CD8-positive, alpha-beta memory T cell (primary cell): ENCODE measurements at places on chromosomes 1 and 21. TPM values are rescaled to one million over a fixed set of nuclear protein-coding genes. Genes with fewer than 3 reads are reported as not detected.

DNA sequence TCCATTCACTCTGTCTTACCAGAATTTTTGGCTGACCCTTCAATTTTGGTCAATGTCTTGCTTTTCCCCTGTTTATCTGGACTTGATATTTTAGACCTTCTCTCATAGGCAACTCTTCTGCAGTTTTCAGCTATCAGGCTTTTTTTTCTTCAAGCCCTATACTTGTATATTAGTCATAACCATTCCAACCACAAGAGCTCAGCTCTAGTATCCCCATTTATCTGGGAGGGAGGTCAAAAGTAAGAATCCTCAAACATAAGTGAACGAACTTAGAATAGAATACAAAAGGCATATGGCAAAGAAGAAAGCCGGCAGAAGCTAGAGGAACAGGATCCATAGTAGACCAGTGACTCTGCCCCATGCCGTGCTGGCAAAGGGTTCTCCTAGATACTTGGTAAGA lies 45.9 kb upstream of the TNFSF4 start:
- H3K4me3 ChIP-seq, result no peak overlapping the region
- DNase-seq, result no peak
- H3K27me3 ChIP-seq, result no peaks in the 10 kb centered on the region
- no peak overlapping the region for H3K27ac ChIP-seq
- no peaks in the 10 kb centered on the region for H3K36me3 ChIP-seq

DNA sequence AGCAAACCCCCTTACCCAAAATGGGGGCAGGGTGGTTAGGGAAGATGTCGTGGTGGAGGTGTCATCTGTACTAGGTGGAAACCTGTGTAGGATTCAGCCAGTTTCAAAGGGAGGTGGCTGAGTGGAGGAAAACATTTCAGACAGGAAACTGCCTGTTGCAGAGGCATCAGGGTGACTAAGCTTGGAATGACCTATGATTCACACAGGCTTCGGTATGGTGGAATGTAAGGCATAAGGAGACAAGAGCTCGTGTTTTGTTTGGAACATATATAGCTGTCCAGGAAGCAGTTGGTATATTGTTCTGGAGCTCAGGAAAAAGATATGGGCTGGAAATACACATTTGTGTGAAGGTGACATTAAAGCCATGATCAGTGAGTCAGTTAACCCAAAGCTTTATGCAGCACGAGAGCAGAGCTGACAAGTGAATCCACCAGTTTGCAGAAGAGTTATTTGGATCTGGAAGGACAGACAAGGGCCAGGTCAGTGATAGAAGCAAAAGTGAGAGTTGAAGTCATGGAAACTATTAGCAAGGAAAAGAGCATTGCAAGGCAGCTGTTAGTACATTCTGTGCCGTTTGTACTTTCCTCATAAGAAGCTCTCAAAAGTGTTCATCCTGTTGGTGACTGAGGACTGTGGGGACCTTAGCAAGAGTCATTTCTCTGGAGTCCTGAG lies 12.2 kb downstream of the UTP25 start:
- DNase-seq, result no peak
- H3K36me3 ChIP-seq, result peaks cover 88% of the 10 kb centered on the region
- no peaks in the 10 kb centered on the region for H3K27me3 ChIP-seq
- no peak overlapping the region for H3K27ac ChIP-seq
- H3K4me3 ChIP-seq, result no peak overlapping the region

- no peak overlapping the region for H3K4me3 ChIP-seq
- DNase-seq, result no peak
- H3K36me3 ChIP-seq, result no peaks in the 10 kb centered on the region
- H3K4me1 ChIP-seq, result no peaks in the 10 kb centered on the region
- no peak overlapping the region for H3K27ac ChIP-seq
- H3K27me3 ChIP-seq, result no peaks in the 10 kb centered on the region
Measured at GRCh38 chr21:41481191-41481590, 26.8 kb downstream of the TMPRSS2 start.

DNA sequence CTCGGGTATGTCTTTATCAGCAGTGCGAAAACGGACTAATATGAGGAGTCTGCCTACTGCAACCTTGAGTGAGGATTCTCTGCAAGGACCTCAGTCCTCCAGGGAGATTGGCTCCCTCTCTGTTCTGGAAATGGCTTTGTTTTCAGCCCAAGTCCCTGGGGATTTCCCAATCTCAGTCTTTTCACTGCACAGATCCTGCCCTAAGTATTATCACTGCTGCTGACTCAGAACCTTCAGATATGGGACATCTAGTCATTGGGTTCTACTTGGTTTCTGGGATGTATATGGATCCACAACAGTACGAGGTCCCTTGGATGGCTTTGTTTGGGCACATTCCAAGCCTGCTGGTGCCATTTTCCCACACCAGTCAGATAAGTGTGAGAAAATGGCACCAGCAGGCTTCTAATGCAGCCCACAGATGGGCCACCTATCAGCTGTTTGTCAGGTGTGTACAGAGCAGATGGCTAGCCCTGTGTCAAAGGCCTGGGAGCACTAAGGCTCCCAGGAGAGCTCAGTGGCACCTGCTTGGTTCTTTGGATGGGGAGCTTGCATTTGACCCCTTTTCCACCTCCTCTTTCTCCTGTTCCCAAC lies 27.4 kb downstream of the ELF3 start:
- no peak overlapping the region for H3K27ac ChIP-seq
- H3K27me3 ChIP-seq, result no peaks in the 10 kb centered on the region
- H3K4me1 ChIP-seq, result no peaks in the 10 kb centered on the region
- no peak for DNase-seq
- H3K4me3 ChIP-seq, result no peak overlapping the region
- no peaks in the 10 kb centered on the region for H3K36me3 ChIP-seq

DNA sequence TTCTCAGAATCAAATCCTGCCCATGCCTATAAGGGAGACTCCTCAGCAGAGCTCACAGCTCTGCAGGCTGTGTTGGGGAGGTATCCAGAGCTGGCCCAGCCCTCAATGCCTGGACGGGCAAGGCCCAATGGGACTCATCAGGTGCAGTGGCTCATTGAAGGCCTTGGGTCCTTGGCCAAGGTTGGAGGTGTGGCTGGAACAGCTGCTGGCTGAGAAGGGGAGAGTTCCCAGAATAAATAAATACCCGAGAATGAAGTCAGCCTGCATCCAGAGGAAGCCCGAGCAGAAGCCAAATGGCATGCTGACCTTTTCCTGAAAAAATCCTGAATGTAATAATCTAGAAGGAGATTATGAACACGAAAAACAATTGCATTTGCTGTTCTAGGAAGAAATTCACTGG lies 25.2 kb upstream of the IKBKE start:
- H3K4me1 ChIP-seq, result no peaks in the 10 kb centered on the region
- no peak overlapping the region for H3K4me3 ChIP-seq
- H3K27ac ChIP-seq, result no peak overlapping the region
- H3K36me3 ChIP-seq, result no peaks in the 10 kb centered on the region
- DNase-seq, result no peak

- no peak overlapping the region for H3K27ac ChIP-seq
- no peaks in the 10 kb centered on the region for H3K4me1 ChIP-seq
- H3K27me3 ChIP-seq, result no peaks in the 10 kb centered on the region
- DNase-seq, result no peak
Measured at GRCh38 chr1:68183895-68184294, 48.4 kb downstream of the WLS start.

- no peak for DNase-seq
- no peak overlapping the region for H3K27ac ChIP-seq
- no peaks in the 10 kb centered on the region for H3K36me3 ChIP-seq
- H3K4me1 ChIP-seq, result no peaks in the 10 kb centered on the region
Measured at GRCh38 chr1:235511470-235512240, 7.4 kb upstream of the B3GALNT2 start.

DNA sequence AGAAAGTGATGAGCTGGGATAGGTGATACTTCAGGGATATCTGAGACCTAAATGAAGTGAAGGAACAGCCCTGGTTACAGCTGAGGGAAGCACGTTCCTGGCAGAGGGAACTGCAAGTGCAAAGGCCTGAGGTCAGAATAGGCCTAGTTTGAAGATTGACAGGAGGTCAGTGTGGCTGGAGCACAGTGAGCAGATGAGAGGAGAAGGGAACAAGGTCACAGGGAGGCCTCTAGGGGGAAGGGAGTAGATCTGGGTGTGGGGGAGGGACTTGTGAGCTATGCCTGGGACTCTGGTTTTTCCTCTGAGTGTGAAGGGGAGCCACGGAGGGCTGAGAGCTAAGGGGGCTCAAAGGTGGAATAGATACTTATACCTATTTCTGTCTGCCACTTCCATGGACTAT lies 736.4 kb downstream of the MATN1 start:
- no peaks in the 10 kb centered on the region for H3K36me3 ChIP-seq
- H3K27ac ChIP-seq, result no peak overlapping the region
- H3K27me3 ChIP-seq, result no peaks in the 10 kb centered on the region
- no peak for DNase-seq
- no peaks in the 10 kb centered on the region for H3K4me1 ChIP-seq
- H3K4me3 ChIP-seq, result no peak overlapping the region

DNA sequence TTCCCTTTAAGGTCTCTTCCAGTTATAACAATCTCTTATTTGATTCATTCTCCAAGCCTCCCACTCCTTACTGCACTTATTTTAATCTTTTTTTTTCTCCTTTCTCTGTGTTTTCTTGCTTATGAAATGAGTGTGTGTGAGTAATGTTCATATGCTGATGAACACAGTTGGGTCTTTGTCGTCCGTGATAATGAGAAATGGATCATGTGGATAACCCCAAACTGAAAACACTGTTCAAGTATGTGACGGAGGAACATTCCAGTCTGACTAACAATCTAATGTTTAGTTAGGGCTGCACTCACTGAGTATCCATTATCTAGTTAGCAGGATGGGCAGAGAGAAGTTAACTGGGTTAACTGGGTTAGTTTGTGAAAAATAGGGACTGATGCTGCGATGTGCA lies 253.1 kb upstream of the DUSP10 start:
- no peak overlapping the region for H3K27ac ChIP-seq
- no peaks in the 10 kb centered on the region for H3K36me3 ChIP-seq
- DNase-seq, result no peak

DNA sequence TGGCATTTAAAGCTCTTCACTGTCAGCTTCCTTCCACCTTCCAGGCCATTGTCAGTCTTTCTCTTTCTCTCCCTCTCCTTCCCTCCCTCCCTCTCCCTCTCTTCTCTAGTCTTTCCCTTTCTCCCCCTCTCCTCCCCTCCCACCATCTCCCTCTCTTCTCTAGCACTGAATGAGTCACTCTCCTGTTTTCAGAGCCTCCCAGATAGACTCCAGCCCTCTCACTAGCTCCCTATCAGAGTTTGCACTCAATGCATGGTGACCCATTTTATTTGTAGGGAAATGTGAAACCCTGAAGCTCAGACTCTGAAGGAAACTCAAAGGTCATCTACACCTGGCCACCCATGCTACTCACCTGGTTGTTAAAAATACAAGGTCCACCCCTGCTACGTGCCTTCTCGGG lies 4.4 kb upstream of the MATN1 start:
- H3K27ac ChIP-seq, result peak overlapping the region; percentile 20
- H3K36me3 ChIP-seq, result peaks cover 16% of the 10 kb centered on the region
- H3K4me1 ChIP-seq, result peaks cover 24% of the 10 kb centered on the region
- no peaks in the 10 kb centered on the region for H3K27me3 ChIP-seq

- H3K36me3 ChIP-seq, result no peaks in the 10 kb centered on the region
- no peak overlapping the region for H3K27ac ChIP-seq
- H3K4me1 ChIP-seq, result no peaks in the 10 kb centered on the region
- H3K4me3 ChIP-seq, result no peak overlapping the region
- no peaks in the 10 kb centered on the region for H3K27me3 ChIP-seq
- no peak for DNase-seq
Measured at GRCh38 chr1:94621395-94621794, 79.8 kb upstream of the F3 start.

GRCh38 chr1:211613108-211613947 lies 34.4 kb upstream of the SLC30A1 start:
- no peaks in the 10 kb centered on the region for H3K4me1 ChIP-seq
- no peak overlapping the region for H3K4me3 ChIP-seq
- no peak for DNase-seq
- H3K27ac ChIP-seq, result peak overlapping the region; percentile 61
- no peaks in the 10 kb centered on the region for H3K36me3 ChIP-seq

GRCh38 chr1:54409156-54410142 lies 3.3 kb upstream of the SSBP3 start:
- H3K4me1 ChIP-seq, result peaks cover 46% of the 10 kb centered on the region
- H3K27me3 ChIP-seq, result no peaks in the 10 kb centered on the region
- no peak for DNase-seq
- peak overlapping the region; percentile 34 for H3K4me3 ChIP-seq
- peak overlapping the region; percentile 69 for H3K27ac ChIP-seq

DNA sequence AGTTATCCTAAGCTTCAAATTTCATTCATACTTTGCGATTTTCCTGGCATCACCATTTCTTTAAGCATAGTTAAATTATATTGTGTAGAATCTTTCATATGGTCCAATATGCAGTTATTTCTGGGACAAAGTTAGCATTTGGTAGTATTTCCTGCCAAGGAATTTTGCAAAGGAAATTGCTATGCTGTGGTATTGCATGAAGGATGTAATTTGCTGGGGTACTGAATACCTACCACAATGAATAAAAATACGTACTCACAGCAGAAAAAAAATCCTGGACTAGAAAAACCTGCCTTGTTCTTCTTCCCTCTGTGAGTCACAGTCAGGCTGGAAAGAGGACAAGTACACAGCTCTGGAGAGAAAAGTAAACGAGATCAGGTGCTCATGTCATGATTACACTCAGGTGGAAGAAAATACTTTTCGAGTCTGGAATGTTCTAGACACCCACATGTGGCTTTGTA lies 241.2 kb downstream of the PTBP2 start:
- no peaks in the 10 kb centered on the region for H3K27me3 ChIP-seq
- H3K36me3 ChIP-seq, result no peaks in the 10 kb centered on the region
- H3K27ac ChIP-seq, result no peak overlapping the region
- DNase-seq, result no peak
- H3K4me1 ChIP-seq, result no peaks in the 10 kb centered on the region

DNA sequence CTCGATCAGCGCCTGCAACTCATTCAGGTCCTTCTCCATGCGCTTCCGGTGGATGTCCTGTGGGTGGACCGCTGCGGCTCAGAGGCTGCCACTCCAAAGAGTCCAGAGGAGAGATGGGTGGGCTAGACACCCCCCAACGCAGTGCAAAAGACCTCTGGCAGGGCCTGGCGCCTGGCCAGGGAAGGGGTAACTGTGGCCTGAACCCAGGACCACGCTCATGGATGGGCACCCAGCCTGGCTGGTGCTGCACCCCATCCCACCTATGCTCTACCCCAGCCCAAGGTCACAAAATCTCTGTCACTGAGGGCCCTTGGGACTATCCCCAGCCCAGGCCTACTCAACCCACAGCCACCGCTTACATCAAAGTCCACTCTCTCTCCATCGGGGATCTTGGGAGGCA lies 12.2 kb downstream of the TNNT2 start:
- H3K27ac ChIP-seq, result no peak overlapping the region
- DNase-seq, result no peak
- no peaks in the 10 kb centered on the region for H3K4me1 ChIP-seq
- no peak overlapping the region for H3K4me3 ChIP-seq

- no peak for DNase-seq
- H3K4me1 ChIP-seq, result no peaks in the 10 kb centered on the region
- H3K36me3 ChIP-seq, result no peaks in the 10 kb centered on the region
- H3K27ac ChIP-seq, result no peak overlapping the region
- H3K4me3 ChIP-seq, result no peak overlapping the region
- H3K27me3 ChIP-seq, result no peaks in the 10 kb centered on the region
Measured at GRCh38 chr1:117890452-117890851, 39.0 kb downstream of the GDAP2 start.

The OLIG2 gene
- not detected for total RNA-seq

The FGR gene
- 1.6 TPM for total RNA-seq

The OLFM3 gene
- not detected for total RNA-seq

The OR2M3 gene
- not detected for total RNA-seq

The AKR7A3 gene
- 0.50 TPM for total RNA-seq

The LMOD1 gene
- not detected for total RNA-seq

The ZNF678 gene
- total RNA-seq, result 8.2 TPM
